ENCODE measurements at places on chromosomes 2 and 18.

GRCh38 chr2:89848763-89849368 is 1157.4 kb downstream of the RPIA start:
- no peak for DNase-seq

DNA sequence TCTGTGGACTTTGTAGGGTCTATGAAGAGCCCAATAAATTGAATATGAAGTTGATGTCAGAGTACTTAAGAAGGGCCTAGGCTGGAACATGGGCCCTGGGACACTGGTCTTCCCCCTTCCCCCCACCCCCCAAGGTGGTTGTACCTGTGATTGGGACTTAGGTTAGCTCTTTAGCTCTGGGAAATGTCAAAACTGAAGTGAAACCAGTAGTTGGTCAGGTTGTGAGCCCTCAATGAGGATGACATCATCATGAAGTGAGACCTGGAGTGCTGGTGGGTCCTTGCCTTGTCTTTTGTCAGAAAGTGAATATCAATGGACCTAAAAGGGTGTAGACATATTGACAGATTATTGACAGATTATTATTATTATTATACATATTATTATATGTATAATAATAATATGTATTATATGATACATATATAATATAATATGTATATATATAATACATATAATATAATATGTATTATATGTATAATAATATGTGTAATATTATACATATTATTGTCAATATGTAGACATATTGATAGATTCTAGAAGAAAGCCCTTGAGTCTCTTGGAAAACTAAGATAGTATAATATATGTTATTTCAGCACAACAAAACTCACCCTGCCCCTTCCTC is 5.4 kb downstream of the MARS2 start:
- DNase-seq, result no peak

GRCh38 chr18:78860117-78860516 is 119.5 kb upstream of the SALL3 start:
- no peak for DNase-seq

- no peak for DNase-seq
These were observed 43.7 kb downstream of the EHD3 start for GRCh38 chr2:31277621-31278020.

- no peak for DNase-seq
These were observed 334.5 kb upstream of the MMADHC start for GRCh38 chr2:149921911-149922616.

- DNase-seq, result no peak
These were observed 219.5 kb upstream of the SKOR2 start for GRCh38 chr18:47470941-47471340.

DNA sequence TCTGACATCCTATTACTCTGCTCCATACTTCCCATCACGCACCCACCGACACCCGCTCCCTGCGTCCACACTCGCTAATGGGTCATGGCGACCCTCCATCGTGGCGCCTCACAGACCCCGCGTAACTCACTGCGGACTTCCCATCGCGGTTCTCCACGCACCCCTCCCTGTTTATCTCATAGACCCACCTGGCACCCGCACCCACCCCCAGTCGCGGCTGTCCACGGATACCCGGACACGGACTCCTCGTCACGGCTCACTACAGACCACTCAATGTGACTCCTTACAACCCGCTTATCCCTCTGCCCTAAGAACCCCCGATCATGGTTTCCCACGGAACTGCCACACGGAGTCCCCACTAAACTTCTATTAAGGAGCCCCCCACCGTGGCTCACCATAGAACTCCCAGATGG is 458 bp downstream of the CXXC1 start:
- DNase-seq, result no peak

GRCh38 chr2:74917702-74918619 is 40.5 kb upstream of the POLE4 start:
- DNase-seq, result no peak

GRCh38 chr2:164606557-164606956 is 14.7 kb downstream of the GRB14 start:
- no peak for DNase-seq

Measured in brain (organoid and tissue), 16 donors.